Activated effector memory CD4-positive, alpha-beta T cell treated with anti-CD3 and anti-CD28 coated beads, Interleukin-2, amount 50 U/mL, for 16 hours (primary cell): ENCODE measurements at places on chromosomes 16 and 17.

GRCh38 chr17:13812350-13812749 is 210.6 kb upstream of the HS3ST3A1 start:
- DNase-seq: no peak

GRCh38 chr17:82560802-82561428 is 41.4 kb downstream of the FOXK2 start:
- no peak for DNase-seq

DNA sequence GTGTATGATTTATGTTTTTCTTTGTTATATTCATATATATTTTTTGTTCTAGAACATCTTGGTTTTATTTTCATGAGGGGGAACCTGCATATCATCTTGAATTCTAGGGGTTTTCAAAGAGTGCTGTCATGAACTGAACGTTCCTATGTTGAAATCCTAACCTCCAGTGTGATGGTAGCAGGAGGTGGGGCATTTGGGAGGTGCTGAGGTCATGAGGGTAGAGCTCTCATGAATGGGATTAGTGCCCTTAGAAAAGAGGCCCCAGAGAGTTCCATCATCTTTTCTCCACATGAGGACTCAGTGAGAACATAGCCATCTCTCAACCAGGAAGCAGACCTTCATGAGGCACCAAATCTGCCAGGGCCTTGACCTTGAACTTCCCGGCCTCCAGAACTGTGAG is 34.6 kb upstream of the CCDC182 start:
- no peak for DNase-seq

- DNase-seq: no peak
Measured at GRCh38 chr16:30786936-30787612, at the start of gene ZNF629. TSS of gene ZNF629 (minus strand) at chr16:30787205. CDS start at chr16:30784482, 2,723 bp downstream.

GRCh38 chr17:12922120-12922519 is 95.7 kb downstream of the ELAC2 start:
- no peak for DNase-seq

DNA sequence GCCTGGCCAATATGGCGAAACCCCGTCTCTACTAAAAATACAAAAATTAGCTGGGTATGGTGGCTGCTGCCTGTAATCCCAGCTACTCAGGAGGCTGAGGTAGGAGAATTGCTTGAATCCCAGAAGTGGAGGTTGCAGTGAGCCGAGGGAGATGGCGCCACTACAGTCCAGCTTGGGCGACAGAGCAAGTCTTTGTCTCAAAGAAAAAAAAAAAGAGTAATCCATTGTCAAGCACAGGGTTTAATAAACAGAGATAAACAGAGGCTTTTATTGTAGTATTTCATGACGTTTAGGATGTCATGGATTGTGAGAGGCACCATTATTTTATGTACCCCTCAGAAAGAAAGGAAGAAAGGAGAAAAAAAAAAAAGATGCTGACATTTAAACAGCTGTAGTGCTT is 75.2 kb upstream of the RNU2-1 start:
- DNase-seq: no peak

DNA sequence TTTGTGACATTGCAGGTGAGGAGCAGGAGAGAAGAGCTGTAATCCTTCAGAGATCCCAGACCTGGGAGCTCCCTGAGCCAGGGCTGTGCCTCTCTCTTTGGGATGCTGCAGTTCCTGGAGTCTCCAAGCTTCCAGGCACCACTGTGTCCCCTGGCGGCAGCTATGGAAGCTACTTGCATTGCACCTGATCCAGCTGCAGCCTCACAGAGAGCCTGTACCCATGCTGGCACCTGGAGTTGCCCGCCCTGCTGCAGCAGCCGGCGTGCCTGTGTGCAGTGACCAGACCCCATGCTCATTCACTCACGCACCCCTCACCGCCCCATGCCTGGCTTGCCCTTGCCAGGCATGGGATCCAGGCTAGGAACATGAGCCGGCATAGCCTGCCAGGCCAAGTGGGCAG is 51.8 kb upstream of the MED9 start:
- DNase-seq: no peak

DNA sequence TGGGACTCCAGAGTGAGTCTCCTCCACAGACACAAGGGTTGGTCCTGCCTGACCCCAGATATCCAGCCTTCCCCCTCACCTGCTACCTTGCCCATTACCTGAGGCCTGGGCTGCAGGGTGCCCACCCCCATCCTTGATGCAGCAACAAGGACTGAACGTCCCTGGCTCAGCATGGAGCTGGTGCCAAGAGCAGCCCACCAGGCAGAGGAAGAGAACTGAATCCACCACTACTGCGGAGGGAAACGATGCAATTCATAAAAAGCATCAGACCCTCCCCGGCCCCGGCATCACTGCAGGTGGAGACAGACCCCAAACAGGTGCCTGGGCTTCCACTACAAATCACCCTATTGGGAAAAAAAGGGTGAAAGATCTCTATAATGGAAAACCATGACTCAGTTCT is 131.0 kb upstream of the TNRC6C start:
- DNase-seq: peak; percentile 53

GRCh38 chr17:43768382-43768781 is 9.8 kb upstream of the SOST start:
- no peak for DNase-seq

DNA sequence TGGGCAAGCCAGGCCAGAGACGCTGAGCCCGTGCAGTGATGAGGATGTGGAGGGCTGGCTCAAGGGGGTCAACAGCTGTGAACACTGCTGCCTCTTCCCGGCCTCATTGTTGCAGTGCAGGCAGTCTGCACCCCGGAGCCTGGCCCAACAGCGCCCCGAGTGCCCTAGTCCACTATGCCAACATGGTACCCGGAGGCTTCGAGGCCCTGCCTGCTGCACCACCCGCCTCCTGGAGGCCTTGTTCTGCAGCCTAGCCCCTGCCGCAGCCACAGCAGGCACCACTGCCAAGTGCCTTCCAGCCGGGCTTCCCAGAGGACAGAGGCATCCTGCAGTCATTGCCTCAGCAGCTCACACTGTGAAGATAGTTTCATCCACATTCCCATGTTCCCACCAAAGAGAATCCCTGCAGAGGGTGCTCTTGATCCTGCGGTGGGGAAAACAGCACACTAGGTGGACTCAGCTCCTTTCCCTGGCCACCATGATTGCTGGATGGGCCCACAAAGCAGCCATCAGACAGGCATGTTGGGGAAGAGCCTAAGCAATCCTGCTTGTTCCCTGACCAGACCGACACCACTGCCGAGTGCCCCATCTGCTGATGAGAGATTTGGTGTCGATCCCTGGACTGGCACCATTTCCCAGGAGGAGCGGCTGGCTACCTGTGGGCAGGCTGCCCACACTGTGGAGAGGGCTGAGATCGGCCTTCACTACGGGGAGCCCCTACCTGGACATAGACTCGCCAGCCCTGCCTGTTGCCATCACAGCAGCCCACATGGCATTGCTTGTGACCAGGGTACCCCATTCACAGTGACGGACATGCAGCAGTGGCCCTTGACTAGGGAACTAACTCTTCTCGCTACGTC is 44.9 kb downstream of the USP22 start:
- peak; percentile 55 for DNase-seq

DNA sequence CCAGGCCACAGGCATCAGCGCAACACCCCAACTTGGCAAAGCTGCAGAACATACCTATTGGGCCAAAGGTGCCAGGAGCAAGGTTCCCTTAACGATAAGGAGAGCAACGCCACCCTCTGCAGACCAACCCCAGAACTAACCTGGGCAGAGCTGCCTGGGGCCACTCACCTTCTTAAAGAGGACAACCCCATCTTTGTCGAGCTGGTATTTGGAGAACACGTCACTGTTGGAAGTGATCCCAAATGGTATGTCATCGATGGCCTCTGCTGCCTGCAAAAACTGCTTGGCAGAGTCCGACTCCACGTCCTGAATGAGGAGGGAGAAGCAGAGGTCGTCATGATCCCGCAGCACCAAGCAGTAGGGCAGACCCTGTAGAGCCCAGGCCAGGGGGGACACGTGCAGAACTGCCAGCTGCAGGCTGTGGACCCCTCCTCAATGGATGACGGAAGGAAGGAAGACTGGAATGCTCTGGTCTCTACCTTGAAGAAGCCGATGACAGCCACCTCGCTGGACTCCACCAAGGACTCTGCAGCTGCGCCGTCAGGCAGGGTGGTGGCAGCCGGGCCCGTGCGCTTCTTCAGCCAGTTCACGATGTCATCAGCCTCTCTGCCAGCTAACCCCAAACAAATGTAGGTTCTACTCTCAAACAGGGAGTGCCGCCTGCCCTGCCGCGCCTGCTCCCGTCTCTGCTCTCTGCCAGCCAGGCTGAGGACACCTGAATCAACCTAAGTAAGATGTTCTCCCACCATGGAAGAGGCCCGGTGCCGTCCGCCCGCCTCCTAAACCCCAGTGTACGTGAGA is 5.2 kb downstream of the P4HB start:
- no peak for DNase-seq

- DNase-seq: no peak
Measured at GRCh38 chr16:84308120-84308519, 13.4 kb downstream of the WFDC1 start.

GRCh38 chr17:40625311-40625710 is 22.3 kb downstream of the SMARCE1 start:
- no peak for DNase-seq

- peak; percentile 24 for DNase-seq
Measured at GRCh38 chr17:79626156-79626890, 15.5 kb upstream of the RBFOX3 start.

DNA sequence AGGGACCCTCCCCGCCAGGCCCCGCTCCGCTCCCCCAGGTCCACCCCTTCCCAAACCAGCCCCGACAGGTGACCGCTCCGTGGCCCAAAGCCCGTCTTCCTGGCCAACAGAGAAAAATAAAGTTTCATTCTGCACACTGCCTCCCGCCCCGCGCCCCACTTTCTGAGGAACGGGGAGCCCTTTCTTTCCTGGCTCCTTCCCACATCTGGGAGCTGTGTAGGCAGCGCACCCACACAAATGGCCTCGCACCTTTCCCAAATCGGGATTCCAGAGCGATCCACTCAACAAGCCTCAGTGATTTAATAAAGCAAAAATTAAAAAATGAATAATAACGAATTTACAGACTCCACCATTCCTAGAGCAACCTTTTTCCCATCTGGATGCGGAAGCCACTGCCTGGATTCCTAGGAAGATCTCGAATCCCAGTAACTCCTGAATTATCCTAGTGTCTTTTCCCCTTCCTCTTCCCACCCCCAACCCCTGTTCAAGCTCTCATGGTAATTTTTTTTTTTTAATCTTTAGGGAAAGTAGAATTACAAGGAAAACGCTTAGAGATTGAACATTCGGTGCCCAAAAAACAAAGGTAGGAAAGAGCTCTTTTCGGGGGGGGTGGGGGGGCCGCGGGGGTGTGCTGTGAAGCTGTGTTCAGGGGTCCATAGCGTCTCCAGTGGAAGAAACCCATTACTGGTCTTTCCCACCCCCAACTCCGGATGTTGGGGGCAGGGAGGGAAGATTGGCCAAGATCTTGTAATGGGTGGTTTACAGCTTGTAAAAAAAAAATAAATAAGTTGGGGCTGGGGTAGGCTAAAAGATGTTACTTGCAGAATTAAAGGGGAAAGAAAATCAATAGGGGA is 1.6 kb downstream of the IGF2BP1 start:
- DNase-seq: no peak

- DNase-seq: peak; percentile 89
Measured at GRCh38 chr17:79042421-79043190, 18.6 kb downstream of the C1QTNF1 start.

- no peak for DNase-seq
Measured at GRCh38 chr16:3012246-3012645, 477 bp upstream of the CLDN9 start.

DNA sequence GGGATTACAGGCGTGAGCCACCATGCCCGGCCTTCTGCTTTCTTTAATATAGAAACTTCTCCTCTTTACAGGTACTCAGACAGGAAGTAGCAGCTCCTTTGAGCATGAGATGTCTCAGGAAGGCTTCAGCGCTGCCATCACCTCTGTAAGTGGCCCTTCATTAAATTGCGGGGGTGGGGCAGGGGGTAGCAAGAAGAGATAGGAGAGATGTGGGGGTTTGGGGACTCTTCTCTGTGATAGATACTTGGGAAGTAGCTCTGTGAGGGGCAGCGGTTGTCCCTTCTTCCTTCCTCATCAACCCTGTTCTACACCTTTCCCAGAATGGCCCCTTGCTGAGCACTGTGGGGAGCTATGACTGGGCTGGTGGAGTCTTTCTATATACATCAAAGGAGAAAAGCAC is 16.8 kb downstream of the ITGAM start:
- no peak for DNase-seq

DNA sequence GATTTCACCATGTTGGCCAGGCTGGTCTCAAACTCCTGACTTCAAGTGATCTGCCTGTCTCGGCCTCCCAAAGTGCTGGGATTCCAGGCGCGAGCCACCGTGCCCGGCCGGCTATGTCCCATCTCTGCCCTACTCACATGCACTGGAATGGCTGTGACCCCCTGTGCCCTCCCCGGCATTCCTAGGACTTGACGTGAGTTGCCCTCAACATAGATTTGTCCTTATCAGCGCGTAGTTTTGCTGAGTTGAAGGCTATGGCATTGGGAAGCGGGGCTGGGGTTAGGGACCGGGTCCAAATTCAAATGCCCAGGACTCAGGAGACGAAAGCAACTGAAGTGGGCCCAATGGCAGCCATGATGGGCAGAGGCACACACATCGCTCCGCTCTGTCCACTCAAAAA is 5.8 kb downstream of the UNC13D start:
- no peak for DNase-seq

- DNase-seq: peak; percentile 84
Measured at GRCh38 chr17:58303971-58304749, 23.4 kb upstream of the MPO start.

- peak; percentile 39 for DNase-seq
Measured at GRCh38 chr17:47210105-47210504, 957 bp downstream of the MYL4 start.
